Fibroblast of skin of right biceps (primary cell): ENCODE measurements at places on chromosomes 13 and 19.
A peak's percentile ranks its signal among the peaks of the same experiment; 100 is the strongest.

- DNase-seq = peak; percentile 55
These were observed 27.4 kb downstream of the STARD13 start for GRCh38 chr13:33257841-33258807.

DNA sequence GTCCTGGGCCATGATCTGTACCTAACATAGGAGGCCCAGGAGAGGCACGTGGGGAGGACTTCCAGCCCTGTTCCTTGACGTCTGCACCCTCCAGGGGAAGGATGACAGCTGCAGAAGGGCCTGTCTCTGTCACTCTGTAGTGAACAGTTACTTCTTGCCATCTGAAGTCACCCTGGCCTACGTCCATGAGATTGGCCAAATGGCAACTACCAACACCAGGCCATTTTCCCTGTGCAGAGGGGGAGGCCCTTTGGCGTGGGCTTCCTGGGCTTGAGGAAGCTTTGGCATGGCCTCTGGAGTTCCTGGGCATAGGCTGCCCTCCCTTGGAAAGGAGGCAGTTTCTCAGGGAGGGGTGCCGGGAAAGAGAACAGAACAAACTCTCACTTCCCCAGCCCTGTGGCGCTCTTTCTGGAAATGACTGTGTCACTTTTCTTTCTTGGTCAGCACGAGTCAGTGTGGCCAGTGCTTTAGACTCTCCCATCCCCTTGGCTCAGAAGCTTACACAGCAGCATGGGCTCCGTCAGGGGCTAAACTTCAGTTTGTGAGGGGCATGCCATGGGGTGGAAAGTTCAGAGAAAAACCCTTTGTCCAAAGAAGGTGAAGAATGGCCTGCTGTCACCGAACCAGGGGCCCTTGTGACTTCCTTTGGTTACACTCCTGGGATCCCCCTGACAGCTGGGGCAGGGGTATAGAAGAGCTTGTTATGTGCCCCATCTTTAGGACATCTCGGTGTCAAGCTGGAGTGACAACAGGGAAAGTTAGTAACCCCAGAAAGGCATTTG is 5.3 kb downstream of the CARM1 start:
- DNase-seq = no peak

DNA sequence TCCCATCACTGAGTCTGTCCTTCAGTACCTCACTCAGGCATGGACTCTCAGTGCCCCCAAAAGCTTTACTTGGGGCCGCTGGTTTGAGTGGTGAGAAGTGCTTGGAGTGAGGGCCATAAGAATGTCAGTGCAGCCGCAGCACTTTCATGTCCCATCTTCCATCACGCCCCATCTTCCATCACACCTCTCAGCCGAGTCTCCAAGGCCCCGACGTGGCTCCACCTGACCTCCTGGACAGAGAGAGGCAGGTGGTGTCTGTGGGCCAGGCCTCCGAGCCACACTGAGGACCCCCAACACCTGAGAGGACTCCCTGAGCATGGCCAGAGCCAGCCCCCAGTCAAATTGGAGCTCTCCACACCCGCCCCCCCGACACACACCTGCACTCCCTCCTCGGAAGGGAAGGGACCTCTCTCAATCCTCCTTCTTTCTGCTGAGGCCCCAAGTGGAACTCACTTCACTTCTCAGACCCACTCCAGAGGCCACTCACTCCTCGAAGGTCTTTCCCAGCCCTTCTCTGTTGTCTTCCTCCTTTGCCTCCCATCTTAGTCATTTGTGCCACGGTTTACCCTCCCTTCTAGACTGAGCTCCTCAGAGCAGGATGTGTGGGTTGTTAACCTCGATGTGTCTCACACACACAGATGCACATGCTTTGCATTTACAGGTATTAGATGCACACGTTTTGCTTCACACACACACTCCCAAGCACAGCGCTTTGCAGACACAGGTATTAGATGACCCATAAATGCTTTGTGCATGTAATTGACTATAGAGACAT is 65.7 kb upstream of the ATP12A start:
- no peak for DNase-seq

- no peak for DNase-seq
These were observed 222.4 kb downstream of the DACH1 start for GRCh38 chr13:71644579-71644978.
